Brain pericyte (primary cell): ENCODE measurements at places on chromosomes 16 and 17.

DNA sequence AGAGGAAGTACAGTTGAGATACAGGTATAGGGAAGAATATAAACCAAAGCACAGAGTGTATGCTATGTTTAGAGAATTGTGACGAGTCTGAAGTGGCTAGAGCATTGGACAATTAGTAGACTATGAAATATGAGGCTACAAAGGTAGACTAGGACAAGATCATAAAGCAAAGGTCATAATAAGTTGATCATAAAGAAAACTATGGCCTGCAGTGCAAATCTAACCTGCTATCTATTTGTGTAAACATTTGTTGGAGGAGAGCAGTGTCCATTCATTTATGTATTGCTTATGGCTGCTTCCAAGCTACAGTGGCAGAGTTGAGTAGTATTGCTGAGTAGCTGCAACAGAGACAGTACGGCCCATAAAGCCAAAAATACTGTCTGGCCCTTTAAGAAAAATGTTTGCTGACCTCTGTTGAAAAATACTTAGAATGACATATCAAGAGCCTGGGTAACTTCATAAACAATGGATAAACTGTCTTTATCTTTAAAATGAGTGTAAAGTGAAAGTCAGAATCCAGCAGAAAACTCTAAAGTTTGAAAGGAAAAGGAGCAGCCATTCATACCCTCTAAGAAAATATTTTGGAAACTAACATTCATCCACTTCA lies 14.5 kb upstream of the OR1E2 start:
- DNase-seq: no peak

GRCh38 chr17:83133302-83134121 lies 54.1 kb downstream of the METRNL start:
- DNase-seq: no peak

- DNase-seq: no peak
These were observed 37.9 kb upstream of the SLC38A10 start for GRCh38 chr17:81332914-81333528.

- no peak for DNase-seq
These were observed 155.7 kb downstream of the CCDC182 start for GRCh38 chr17:57589151-57590034.

GRCh38 chr16:27703121-27703520 lies 153.2 kb downstream of the KATNIP start:
- no peak for DNase-seq

DNA sequence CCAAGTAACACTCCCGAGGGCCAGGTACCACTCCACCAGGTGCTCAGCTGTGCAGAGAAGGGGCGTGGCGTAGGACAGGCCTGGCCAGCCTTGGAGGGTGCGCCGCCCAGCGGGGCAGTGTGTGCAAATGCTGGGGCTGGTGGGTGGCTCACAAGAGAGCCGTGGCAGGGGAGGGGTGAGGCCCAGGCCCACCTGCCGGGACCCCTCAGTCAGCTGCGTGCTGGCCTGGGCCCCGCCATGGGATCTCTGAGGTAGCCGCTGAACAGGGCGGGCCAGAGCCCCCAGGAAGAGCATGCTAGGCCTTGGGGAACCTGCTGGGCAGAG lies 8.8 kb downstream of the TPSG1 start:
- no peak for DNase-seq
